NCI-H1105 (cell line): ENCODE measurements at places on chromosomes 11 and 22.

GRCh38 chr22:50673231-50674129, 857 bp downstream of the SHANK3 start:
- DNase-seq: no peak

GRCh38 chr11:6670202-6670830, 12.8 kb downstream of the MRPL17 start:
- no peak for DNase-seq

DNA sequence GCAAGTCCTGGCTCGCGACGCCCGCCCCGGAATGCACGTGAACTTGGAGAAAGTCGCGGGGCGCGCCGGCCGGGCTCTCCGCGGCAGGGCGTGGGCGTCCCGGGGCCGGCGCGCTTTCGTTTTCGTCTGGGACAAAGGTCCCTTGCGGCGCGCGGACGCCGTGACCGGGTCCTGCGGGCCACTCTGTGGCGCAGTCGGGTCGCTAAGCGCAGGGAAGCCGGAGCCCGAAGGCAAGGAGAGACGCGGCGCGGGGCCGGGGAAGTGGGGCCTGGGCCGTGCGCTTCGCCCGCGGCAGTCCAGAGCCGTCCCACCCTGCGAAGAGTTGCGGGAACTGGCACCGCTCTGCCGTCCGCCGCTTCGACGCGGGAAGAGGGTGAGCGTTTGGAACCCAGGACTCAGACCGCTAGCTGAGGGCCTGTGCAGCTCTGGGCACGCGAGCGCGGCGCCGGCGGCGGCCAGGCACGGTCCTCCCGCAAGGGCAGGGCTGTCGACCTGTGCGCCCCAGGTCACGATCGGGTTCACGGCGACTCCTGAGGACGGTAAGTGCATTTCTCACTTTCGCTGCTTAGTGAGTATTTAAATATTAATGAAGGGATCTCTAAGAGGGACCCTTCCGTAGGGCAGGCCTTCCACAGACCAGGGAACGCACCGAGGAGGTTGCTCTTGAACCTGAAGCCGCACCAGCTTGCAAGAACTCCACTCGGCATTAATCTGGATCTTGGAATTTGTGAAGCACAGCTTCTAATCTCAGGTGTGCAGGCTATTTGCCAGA, 78.0 kb upstream of the PPARA start:
- DNase-seq: no peak

DNA sequence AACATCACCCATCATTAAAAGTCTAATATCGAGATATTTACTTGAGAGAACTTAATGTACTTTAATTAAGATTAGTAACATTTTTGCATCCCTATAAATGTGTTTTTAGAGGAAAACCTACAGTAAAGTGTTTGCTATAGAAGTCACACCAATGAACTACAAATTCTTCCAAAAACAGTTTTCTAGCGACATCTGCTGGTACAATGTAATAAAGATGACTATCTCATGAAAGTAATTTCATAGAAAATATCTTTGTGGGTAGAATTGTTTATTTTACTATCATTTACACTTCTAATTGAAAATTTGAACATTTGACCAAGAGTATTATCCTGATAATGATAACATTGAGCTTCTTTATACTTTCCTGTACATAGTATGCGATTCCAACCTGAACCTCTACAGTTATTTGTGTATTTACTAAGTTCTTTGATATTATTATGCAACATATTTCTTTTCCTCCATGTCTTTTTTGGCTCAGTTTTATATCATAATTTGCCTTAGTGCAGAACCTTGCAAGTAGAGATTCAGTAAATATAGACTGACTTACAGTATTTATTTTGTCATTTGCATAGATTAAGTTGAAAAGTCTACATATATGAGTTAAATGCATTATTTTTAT, 252.7 kb downstream of the TMEM135 start:
- DNase-seq: peak; percentile 61

- no peak for DNase-seq
Measured at GRCh38 chr22:44158816-44159215, 21.9 kb upstream of the PARVG start.

- no peak for DNase-seq
Measured at GRCh38 chr22:49210606-49211005, 617.1 kb downstream of the BRD1 start.

- DNase-seq: no peak
Measured at GRCh38 chr11:94771390-94771789, 3.2 kb downstream of the AMOTL1 start.

DNA sequence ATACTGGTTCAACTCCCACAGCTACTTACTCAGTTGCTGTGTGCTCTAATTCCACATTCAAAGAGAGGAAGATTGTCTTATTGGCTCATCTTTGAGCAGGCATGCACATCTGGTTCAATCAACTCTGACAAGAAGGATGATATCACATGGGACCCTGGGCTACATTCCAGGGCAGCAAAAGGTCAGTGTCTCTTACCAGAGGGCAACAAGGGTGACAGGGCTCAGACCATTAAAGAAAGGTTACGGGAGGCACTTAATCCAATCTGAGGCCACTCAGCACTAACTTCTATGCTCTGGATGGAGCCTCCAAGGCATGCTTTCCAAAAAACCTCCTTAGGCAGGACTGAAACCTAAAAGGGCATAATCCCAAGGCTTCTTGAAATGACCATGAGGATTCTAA, 549.4 kb upstream of the API5 start:
- DNase-seq: no peak

DNA sequence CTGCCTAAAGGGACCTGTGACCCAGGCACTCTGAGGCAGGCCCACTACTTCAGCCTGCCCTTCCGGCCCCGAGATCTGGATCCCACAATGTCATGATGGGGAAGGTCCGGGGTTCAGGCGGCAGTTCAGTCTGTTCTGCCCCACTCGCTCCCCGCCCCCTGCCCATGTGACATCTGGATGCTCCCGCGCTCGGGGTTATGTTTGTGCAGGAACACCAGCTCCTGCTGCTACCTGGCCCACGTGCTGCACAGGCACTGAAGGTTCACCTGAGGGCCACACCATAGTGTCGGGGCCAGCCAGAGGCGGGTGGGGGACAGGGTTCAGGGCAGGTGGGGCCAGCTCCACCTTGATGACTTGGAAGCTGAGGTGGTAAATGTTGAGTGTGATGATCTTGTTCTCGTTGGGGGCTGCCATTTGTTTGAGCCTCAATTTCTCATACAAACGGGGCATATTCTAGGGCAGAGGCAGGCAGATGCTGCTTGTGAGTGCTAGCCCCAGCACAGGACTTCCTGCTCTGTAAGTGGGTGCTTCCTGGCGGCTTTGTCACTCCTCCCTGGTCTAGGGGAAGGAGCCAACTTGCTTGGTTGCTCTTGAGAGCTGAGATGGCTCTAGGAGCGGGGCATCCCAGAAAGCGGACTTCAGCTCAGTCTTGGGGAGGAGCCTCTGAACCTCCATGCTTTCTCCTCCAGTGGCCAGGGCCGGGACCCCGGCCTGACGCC, 4.4 kb upstream of the SIPA1 start:
- no peak for DNase-seq

GRCh38 chr11:11667056-11667455, 45.3 kb upstream of the GALNT18 start:
- DNase-seq: no peak

- no peak for DNase-seq
Measured at GRCh38 chr11:71326328-71326940, 74.1 kb upstream of the SHANK2 start.

GRCh38 chr11:119218141-119218878, 12.2 kb downstream of the CBL start:
- DNase-seq: no peak
